ENCODE measurements at places on chromosomes 12 and 14.

GRCh38 chr12:111905502-111905901 lies 63.5 kb downstream of the MAPKAPK5 start:
- no peak for DNase-seq

DNA sequence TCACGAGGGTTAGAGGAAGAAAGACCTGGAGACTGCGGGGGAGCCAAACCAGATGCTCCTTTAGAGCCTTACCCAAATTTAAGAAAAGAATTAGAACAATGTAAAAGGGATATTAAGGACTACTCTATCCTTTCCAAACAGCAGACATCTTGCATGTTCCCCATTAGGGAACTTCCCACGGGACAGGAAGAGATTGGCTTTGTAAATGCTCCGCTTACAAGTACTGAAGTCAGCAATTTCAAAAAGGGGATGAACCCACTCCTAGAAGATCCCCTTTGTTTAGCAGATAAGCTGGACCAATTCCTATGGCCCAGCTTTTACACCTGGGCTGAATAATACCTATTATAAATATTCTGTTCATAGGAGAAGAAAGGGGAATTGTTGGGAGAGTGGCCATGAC lies 74.2 kb downstream of the APOBEC1 start:
- DNase-seq, result no peak

- DNase-seq, result no peak
Measured at GRCh38 chr12:125100551-125101434, 35.6 kb downstream of the AACS start.

- no peak for DNase-seq
Measured at GRCh38 chr12:88921890-88922532, 341.7 kb upstream of the KITLG start.

- DNase-seq, result no peak
Measured at GRCh38 chr14:100091386-100091785, 26.2 kb downstream of the EVL start.

DNA sequence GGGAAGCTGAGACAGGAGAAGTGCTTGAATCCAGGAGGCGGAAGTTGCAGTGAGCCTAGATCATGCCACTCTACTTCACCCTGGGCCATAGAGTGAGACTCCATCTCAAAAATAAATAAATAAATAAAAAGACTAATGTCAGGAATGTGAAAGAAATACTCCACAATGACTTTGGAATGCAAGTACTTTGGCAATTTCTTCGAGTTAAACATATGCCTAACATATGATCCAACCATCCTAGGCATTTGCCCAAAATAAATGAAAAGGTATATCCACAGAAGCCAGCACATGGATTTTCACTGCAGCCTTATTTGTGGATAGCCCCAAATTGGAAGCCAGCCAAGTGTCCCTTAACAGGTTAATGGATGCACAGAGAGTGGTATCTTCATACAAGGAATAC lies 357.9 kb upstream of the TMEM132C start:
- DNase-seq, result no peak

GRCh38 chr12:56601503-56601902 lies 28.6 kb downstream of the BAZ2A start:
- DNase-seq, result no peak

GRCh38 chr14:96095581-96096476 lies 56.7 kb downstream of the C14orf132 start:
- no peak for DNase-seq

DNA sequence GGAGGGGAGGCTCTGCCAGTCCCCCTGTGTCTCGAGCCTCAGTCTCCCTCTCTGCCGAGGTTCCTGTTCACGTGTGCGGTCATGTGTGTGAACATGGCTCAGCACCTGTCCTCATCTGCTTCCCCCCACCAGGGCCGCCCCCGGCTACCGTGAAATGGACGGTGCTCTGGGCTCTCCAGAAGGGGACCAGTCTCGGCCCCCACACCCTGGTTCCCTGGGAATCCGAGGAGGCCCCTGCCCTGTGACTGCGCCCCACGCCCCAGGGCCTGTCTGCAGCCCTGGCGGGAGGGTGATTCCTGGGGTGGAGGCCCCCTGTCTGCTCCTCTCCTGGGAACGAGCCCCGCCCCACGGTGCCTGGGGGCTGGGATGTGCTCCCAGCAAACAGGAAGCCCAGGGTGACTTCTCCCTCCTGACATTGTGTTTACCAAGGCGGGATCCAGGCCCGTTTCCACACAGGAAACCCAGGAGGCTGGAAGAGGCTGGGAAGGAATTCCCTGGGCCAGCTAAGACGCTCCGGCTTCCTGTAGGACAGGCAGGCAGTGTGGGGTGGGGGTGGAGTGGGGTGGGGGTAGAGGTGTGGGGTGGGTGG lies 46.6 kb downstream of the KIF26A start:
- no peak for DNase-seq

DNA sequence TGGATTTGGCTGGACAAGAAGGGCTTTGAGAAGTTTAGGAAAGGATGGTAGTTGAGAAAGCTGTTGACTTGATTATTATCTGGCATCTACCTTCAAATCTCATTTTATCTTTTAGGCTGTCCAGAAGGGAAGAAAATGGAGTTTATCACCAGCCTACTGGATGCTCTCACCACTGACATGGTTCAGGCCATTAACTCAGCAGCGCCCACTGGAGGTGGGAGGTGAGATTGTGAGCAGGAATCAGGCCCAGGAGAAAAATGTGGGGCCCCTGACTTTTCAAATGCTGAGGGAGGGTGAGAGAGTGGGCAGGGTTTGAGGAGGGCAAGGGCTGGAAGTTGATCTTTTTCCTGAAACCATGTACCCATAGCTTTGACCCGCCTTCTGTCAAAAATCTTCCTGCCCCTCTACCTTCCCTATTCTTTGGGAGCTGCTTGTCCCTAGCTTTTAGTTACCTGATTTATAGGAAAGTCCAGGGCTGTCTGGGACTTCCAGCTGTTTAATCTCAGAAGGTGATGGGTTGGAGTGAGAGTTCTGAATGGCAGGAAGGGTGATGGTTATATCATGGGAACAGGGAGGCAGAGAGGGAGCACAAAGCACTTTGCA lies 134.2 kb downstream of the SMOC1 start:
- DNase-seq, result no peak

DNA sequence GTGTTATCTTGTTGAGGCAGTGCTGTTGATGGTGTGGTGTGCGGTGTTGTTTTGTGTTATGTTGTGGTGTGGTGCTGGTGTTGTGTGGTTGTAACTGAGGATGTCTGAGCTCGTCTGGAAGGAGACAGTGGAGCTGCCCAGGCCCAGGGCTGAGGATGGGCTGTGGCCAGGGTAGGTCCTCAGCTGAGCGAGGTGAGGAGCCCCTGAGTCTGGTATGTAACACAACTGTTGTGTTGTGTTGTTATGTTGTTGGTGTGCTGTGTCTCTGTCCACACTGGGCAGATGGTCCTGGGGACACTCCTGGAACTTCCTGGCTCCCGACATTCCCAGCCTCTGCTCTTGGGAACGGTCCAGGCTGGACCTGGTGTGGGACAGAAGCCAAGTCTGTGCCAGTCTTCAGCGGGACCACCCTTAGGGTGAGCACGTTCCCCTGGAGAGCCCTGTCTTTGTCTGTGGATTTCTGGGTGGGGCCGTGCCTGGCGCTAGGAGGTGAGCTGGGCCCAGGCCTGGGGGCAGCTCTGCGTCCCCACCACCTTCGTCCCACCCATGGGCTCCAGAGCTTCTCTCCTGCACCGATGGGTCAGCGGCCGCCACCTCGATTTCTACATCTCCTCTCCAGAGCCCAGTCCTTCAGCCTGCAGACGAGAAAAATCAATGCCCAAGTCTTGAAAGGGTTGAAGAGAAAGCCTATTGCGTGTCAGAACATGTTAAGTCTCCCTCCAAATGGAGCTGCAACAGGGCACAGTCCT lies 27.4 kb upstream of the SFSWAP start:
- no peak for DNase-seq

GRCh38 chr12:72560003-72560769 lies 288.0 kb downstream of the TRHDE start:
- no peak for DNase-seq

GRCh38 chr12:81644503-81644902 lies 114.6 kb downstream of the PPFIA2 start:
- DNase-seq, result peak; percentile 60

DNA sequence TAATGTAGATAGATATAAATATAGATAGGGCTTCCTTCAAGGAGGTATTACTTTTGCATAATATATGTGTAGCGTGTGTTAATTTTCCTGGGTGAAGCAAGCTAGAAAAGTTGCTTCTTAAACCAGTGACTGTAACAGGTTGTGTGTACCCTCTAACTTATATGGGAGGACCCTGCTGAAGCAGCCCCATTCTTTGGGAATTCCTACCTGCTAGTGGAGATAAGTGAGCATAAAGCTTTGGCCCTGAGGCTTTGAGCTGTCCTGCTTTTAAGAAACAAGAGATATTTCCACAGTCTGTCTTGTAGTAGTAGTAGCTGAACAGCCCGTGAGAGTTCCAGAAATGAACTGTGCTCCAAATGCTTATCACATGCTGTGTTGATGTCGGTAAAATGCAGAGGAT lies 8.6 kb downstream of the RMST start:
- no peak for DNase-seq

- DNase-seq, result no peak
Measured at GRCh38 chr12:50533203-50533584, 28.4 kb downstream of the DIP2B start.

GRCh38 chr12:115451780-115452736 lies 768.1 kb upstream of the TBX3 start:
- peak; percentile 47 for DNase-seq

GRCh38 chr12:84841591-84841990 lies 71.0 kb downstream of the SLC6A15 start:
- no peak for DNase-seq

GRCh38 chr14:97581016-97581415 lies 783.8 kb downstream of the VRK1 start:
- DNase-seq, result no peak

DNA sequence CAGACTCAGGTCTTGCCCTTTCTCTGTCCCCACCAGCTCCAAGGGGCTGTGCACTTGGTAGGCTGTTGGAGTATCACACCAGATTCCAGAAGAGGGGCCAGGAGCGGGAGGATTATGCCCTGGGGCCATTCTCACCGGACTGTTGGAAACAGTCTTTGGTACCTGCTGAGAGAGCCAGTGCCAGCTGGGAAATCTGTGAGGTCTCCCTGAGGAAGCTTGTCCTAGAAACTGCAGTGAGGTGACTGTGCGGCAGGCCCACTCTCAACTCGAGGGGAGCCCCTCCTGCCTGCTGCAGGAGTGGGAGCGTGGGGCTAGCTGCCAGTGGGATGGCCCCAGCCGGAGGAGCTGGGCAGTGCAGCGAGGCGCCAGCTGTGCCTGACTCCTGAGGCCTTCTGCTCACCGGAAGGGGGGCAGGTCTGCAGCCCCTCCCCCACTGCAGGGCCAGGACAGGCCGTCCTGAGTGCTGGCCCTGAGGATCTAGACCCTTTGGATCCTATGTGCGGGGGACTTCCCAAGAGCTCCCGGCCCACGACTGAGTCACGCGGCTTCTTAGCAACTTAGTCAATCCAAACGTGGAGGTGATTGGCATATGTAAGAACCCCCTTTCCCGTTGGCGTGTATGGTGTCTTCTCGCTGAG lies 295.2 kb downstream of the CACNA1C start:
- no peak for DNase-seq
